Adrenal gland (tissue), 19 donors: ENCODE measurements at places on chromosomes 4 and X.

- no peak overlapping the region for H3K4me3 ChIP-seq
- no peaks in the 10 kb centered on the region for H3K27me3 ChIP-seq
- no peak for DNase-seq
- H3K36me3 ChIP-seq: no peaks in the 10 kb centered on the region
Observed at GRCh38 chr4:184460499-184461285, 13.7 kb downstream of the IRF2 start.

DNA sequence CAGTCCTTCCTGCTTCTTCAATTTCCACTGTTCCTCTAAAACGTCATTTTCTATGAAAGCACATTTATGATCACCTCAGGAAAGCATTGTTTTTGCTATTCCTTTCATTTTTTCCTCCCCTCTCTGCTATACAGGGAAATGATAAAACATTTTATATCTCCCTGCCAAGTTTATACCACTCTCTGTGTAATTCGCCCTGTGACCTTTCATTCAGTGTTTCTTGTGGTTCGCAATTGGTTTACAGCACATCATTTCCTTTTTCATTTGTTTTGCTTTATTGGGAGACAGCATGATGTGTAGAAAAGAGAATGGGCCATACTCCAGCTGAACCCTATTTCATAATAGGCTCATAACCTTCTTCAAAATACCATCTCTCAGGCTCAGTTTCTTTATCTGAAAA is 99.9 kb upstream of the RAPGEF2 start:
- H3K36me3 ChIP-seq: no peaks in the 10 kb centered on the region
- no peak overlapping the region for H3K4me3 ChIP-seq
- H3K27me3 ChIP-seq: no peaks in the 10 kb centered on the region
- no peak overlapping the region for H3K27ac ChIP-seq
- no peaks in the 10 kb centered on the region for H3K4me1 ChIP-seq

- no peak overlapping the region for H3K4me3 ChIP-seq
- no peaks in the 10 kb centered on the region for H3K4me1 ChIP-seq
- H3K27ac ChIP-seq: no peak overlapping the region
- H3K36me3 ChIP-seq: no peaks in the 10 kb centered on the region
- DNase-seq: no peak
Observed at GRCh38 chr4:24262616-24263015, 321.7 kb downstream of the DHX15 start.

- H3K27me3 ChIP-seq: no peaks in the 10 kb centered on the region
- DNase-seq: no peak
- H3K27ac ChIP-seq: no peak overlapping the region
Observed at GRCh38 chr4:69095301-69095731, 958 bp upstream of the UGT2B7 start.

DNA sequence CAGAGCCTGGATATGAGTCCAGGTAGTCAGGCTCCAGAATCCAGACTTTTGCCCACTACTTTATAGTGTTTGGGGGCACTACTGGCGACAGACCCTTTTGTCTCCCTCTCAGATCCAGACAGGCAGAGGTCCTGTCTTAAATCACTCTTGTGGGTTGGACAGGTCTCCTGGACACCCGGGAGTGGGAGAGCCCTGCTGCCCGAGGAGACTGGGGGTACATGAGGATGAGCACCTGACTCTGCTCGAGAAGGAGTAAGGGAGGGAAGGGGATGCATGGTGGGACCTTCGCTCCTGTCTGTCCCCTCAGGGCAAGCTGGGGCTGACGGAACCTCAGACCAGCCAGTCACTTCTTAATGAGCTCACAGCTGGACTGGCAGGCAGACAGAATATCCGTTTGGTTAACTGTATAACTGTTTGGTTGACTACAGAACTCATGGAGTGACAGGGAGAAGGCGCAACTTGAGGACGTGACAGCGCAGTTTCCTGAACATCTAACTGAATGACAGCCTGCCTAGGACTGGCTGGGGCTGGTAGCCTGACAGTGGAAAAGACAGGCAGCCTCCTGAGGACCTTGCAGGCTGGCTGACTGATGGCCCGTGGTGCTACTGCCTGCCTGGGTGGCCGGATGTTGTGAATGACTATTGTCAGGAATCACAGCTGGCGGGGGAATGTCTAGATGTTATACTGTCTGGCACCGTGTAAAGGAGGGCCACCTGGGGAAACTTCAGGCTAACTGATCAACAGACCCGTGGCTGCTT is 1.6 kb upstream of the SUV39H1 start:
- H3K36me3 ChIP-seq: no peaks in the 10 kb centered on the region
- no peak for DNase-seq
- peaks cover 11% of the 10 kb centered on the region for H3K27me3 ChIP-seq
- H3K4me1 ChIP-seq: no peaks in the 10 kb centered on the region

GRCh38 chr4:40055863-40056715 is 561 bp upstream of the N4BP2 start:
- H3K27ac ChIP-seq: peak overlapping the region; percentile 99
- H3K36me3 ChIP-seq: no peaks in the 10 kb centered on the region
- peak; percentile 63 for DNase-seq
- no peaks in the 10 kb centered on the region for H3K27me3 ChIP-seq
- H3K4me3 ChIP-seq: peak overlapping the region; percentile 81
